ENCODE measurements at places on chromosomes 4 and X. TPM values are rescaled to one million over a fixed set of nuclear protein-coding genes. Genes with fewer than 3 reads are reported as not detected.

Gene CCDC149
- total RNA-seq: 5.0 TPM

Gene SRPX
- total RNA-seq: 2.0 TPM

DNA sequence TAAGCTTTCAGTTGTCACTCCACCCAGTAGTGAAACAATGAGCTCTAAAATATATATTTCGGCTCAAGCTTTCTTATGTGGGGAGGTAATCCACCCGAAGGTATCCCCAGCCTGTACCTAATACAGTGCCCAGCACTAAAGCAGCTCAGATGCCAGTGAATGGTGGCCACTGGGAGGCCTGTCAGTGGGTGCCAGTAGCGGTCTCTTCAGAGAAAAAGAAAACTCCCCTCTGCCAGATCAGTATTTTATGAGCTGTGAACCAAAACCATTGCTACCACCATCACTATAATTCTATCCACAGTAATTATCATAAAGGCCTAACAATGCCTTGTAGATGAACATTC lies 835 bp upstream of the NFKB1 start:
- H3K27ac ChIP-seq: no peak overlapping the region
- peaks cover 52% of the 10 kb centered on the region for H3K27me3 ChIP-seq
- no peak for DNase-seq
- no peaks in the 10 kb centered on the region for H3K4me1 ChIP-seq

DNA sequence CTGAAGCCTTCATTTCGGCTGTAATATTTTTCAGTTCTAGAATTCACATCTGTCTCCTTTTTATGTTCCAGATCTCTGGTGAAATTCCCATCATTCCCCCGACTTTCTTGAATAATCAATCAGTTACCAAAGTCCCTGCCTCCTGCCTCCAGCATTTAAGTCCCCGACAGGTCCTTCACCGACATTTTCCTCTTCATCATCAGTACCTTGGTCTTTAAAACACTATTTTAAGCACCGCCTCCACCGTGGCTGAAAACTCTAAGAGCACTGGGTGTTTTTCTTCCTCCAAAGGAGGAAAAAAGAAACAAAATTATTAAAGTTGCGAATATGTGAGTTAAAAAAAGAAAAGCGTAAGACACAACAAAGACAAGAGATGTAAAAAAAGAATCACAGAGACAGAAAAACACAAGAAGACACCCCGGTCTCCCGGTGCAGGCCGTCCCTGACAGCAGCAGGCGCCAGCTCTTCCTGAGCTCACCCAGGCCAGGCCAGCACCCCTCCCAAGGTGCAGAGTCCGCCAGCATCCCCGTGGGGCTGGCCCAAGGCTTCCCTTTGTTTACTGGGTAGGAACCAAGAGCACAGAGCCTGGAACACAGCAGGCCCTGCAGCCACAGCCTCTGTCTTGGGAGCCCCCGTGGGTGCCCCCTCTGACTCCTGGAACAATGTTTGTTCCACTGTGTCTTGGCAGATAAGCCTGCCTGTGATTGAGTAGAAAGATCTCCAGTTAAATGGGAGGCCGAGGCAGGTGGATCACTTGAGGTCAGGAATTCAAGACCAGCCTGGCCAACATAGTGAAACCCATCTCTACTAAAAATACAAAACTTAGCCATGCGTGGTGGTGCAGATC lies 49.3 kb upstream of the CPLX1 start:
- H3K4me1 ChIP-seq: no peaks in the 10 kb centered on the region
- DNase-seq: no peak
- no peak overlapping the region for H3K4me3 ChIP-seq
- H3K27me3 ChIP-seq: no peaks in the 10 kb centered on the region
- H3K36me3 ChIP-seq: peaks cover 41% of the 10 kb centered on the region

DNA sequence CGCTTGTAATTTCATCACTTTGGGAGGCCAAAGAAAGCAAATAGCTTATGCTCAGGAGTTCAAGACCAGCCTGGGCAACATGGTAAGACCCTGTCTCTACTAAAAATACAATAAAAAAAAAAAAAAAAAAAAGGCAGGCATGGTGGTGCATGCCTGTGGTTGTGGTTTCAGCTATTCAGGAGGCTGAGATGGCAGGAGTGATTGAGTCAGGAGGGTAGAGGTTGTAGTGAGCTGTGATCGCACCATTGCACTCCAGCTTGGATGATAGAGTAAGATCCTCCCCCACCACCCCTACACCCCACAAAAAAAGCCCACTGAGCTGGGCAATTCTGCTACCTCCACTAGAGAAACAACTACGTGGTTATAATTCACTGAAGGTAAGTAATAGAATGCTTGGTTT lies 118.8 kb upstream of the PCDH18 start:
- H3K4me1 ChIP-seq: no peaks in the 10 kb centered on the region
- no peaks in the 10 kb centered on the region for H3K36me3 ChIP-seq
- no peaks in the 10 kb centered on the region for H3K27me3 ChIP-seq
- no peak for DNase-seq

GRCh38 chr4:78962597-78963115 lies 23.4 kb upstream of the PAQR3 start:
- no peak overlapping the region for H3K27ac ChIP-seq
- no peaks in the 10 kb centered on the region for H3K4me1 ChIP-seq
- no peak overlapping the region for H3K4me3 ChIP-seq
- no peaks in the 10 kb centered on the region for H3K27me3 ChIP-seq
- H3K36me3 ChIP-seq: no peaks in the 10 kb centered on the region
- DNase-seq: no peak

GRCh38 chr4:38856046-38856445 lies 571 bp downstream of the TLR6 start:
- no peak overlapping the region for H3K27ac ChIP-seq
- DNase-seq: no peak
- no peak overlapping the region for H3K4me3 ChIP-seq
- no peaks in the 10 kb centered on the region for H3K4me1 ChIP-seq

Measured in endodermal cell (in vitro differentiated cells).